Prostate gland (tissue), 2 donors: ENCODE measurements at places on chromosomes 3 and 15. TPM values are rescaled to one million over a fixed set of nuclear protein-coding genes. Genes with fewer than 3 reads are reported as not detected.

GRCh38 chr3:151093905-151094304 lies 8.4 kb downstream of the MED12L start:
- no peak for DNase-seq

- DNase-seq = no peak
Measured at GRCh38 chr15:100959066-100960050, 40.2 kb downstream of the LRRK1 start.

DNA sequence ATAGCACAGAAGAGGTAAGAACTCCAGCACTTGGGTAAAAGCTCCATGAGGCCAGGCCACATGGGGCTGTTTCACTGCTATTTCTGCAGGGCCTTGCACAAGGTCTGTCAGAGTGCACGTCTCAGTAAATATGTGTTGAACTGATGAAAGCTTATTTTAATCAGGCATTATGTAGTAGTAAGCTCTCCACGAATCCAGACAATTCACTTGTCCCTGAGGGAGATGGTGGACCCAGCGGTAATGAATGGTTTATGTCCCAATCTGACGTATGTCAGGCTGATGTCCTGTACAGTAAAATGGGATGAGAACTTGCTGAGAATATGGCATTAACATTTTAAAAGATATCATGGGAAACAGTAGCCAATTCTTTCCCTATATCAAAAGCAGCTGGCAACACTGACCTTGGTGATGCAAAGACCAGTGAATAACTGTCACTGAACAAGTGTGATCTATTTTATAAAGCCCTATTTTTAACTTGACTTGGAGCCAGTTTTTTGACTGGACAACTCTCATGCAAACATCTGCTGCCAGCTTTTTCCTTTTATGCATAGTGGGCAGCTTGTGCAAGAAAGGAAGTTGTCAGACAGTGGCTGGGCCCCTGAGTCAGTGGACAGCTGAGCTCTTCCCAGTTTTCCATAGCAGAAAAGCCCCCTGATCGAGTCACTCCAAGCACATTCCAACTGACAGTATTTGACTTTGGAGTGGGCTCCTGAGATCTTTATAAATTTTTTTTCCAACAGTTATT lies 519.8 kb upstream of the MDFIC2 start:
- no peak for DNase-seq

DNA sequence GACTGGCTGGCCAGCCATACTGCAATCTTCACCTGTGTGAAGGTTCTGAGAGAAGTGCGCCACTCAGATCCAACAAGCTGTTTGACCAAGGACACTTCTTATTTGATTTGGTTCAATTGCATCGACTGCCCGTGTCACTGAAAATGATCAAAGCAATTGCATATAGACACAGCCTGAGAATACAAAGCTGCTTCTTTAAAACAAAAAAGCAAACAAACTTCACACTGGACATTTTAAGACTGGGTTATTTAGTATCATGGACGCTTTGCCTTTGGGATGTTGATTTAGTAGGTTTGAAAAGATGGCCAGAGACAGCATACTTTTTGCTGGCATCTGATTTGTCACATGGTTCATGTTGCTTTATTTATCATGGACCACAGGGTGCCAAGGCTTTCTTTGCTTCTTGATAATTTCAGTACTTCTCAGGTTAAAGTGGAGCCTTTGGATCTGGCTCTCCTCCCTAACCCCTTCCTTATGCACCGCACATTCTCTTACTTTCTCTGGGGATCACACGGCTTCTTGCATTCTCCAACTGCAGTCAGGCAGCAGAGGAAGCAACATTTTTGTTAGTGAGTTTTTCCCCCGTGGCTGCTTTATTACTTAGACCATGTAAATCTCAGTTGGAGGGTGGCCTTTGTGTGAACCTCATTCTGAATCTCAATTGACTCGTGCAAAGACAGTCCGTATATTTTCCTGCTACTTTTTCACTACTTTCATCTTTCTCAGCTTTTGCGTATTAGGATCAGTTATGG lies 151.0 kb downstream of the CD47 start:
- peak; percentile 45 for DNase-seq

Gene SAXO2
- total RNA-seq = 4.3 TPM

Gene PHC3
- 100 TPM for total RNA-seq
